ENCODE measurements at places on chromosomes 11 and 22. TPM values are rescaled to one million over a fixed set of nuclear protein-coding genes. Genes with fewer than 3 reads are reported as not detected.
A peak's percentile ranks its signal among the peaks of the same experiment; 100 is the strongest.

ARHGAP20 gene
- total RNA-seq: 8.6 TPM

- no peak for DNase-seq
These were observed 120.1 kb upstream of the LRRC4C start for GRCh38 chr11:41579546-41579945.

DNA sequence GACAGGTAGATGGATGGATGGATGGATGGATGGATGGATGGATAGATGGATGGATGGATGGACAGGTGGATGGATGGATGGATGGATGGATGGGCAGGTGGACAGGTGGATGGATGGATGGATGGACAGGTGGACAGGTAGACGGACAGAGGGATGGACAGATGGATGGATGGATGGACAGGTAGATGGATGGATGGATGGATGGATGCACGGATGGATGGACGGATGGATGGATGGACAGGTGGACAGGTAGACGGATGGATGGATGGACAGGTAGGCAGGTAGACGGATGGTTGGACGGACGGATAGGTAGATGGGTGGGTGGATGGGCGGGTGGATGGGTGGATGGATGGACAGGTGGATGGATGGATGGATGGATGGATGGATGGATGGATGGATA, 24.3 kb downstream of the PDGFB start:
- no peak for DNase-seq

UBXN1 gene
- 76.1 TPM for total RNA-seq

F2 gene
- total RNA-seq: not detected

- no peak for DNase-seq
These were observed 380 bp upstream of the TTC17 start for GRCh38 chr11:43358279-43358800.

DNA sequence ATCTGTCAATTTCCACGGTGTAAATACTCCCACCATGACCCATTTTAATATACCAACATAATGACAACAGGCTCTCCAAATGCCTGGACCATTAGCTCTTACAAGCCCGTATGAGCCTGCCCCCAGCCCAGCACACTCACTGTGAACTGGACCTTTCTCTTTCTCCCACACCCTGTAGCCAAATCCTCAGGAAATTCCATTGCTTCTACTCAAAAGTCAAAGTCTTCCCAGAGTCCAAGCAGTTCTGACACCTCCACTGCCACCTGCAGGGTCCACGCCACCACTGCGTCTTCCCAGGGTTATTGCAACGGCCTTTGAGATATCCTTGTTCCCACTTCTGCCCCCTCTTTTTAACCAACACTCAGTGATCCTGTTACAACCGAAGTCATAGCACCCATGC, 110.1 kb upstream of the ASPHD2 start:
- no peak for DNase-seq

DERL3 gene
- 0.83 TPM for total RNA-seq

FAM227A gene
- 0.83 TPM for total RNA-seq

GRCh38 chr11:112096194-112096593, 9.5 kb downstream of the SDHD start:
- DNase-seq: no peak

DNA sequence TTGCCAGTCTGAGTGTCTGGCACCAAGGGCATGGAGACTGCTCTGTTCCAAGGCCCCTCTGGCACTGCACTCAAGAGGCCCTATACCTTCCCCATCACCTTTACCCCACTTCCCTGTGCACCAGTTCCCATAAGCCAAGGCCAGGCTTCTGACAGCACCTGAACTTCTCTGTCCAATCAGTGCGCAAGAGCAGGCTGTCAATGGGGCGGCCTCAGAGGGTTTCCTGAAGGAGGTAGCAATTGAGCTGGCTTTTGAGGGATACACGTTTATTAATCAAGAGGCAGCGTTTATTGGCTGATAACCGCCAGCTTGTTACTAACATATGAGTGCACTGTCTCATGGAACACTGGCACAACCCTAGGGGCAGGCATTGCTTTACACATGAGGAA, 2.1 kb downstream of the SH3BP1 start:
- DNase-seq: no peak

GRCh38 chr11:76667856-76668255, 2.7 kb downstream of the LRRC32 start:
- DNase-seq: peak; percentile 50

- peak; percentile 95 for DNase-seq
These were observed 32.1 kb downstream of the A4GALT start for GRCh38 chr22:42688241-42689211.

DNA sequence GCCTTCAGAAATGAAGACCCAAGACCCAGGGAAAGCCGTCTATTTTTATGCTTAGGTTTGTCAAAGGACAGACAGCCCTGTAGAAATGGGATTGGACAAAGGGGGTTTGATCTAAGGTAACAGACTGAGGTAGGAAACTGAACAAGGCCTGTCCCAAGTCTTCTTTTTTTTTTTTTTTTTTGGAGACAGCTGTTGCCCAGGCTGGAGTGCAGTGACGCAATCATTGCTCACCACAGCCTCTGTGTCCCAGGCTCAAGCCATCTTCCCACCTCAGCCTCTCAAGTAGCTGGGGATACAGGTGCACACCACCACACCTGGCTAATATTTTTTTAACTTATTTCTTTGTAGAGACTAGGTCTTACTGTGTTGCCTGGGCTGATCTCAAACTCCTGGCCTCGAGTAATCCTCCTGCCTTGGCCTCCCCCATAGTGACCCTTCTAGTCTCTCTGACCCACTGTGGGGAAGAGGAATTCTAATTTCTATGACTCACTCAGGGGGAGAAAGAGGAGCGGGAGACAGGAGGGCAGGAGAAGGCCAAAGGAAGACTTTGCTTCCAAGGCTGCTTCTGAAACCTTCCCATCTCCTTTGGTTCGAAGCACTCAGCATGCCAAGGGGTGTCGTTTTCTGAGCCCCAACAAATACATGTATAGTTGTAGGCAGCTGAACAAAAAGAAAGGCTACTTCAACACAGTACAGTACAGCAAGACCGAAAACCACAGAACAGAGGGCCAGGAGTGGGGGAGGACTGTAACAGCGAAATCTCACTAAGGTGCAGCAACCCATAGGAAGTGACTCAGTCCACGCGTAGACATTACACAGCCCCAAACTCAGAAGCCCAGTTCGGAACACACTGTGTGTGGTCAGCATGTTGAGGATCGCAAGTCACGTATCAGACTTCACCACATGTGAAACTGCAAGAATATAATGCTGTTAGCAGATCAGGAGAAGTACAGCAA, 872 bp downstream of the TMA7B start:
- no peak for DNase-seq

DNA sequence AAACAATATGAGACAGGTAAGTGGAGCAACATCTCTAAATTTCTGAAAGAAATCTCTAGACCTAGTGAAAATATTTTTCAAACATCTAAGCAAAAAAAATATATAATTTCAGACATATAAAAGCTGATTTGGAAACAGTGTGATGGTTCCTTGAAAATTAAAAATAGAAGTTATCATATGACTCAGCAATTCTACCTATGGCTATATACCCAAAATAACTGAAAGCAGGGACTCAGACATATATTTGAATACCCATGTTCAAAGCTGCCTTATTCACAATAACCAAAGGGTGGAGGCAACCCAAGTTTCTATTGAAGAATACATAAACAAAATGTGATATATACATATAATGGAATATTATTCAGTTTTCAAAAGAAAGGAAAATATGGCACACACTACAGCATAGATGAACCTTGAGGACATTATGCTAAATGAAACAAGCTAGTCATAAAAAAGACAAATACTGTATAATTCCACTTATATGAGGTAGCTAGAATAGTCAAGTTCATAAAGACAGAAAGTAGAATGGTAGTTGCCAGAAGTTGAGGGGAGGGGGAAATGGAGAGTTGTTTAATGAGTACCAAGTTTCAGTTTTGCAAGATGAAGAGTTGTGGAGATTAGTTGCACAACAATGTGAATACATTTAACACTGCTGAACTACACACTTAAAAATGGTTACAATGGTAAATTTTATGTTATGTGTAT, 300.4 kb downstream of the TTC28 start:
- DNase-seq: no peak

- DNase-seq: no peak
These were observed 96.2 kb downstream of the RASSF10 start for GRCh38 chr11:13105237-13105844.

GRCh38 chr11:35619855-35620640, 1.8 kb downstream of the FJX1 start:
- no peak for DNase-seq

Data from posterior vena cava (tissue), 2 donors.